Stimulated activated CD4-positive, alpha-beta T cell treated with anti-CD3 and anti-CD28 coated beads, Interleukin-1b, Interleukin-23, amount 100 ng/mL, for 4 hours (primary cell): ENCODE measurements at places on chromosomes 7 and 10.

- DNase-seq, result no peak
Measured at GRCh38 chr7:37364856-37365255, 83.8 kb downstream of the ELMO1 start.

GRCh38 chr10:5963591-5963990 lies 13.8 kb downstream of the IL15RA start:
- DNase-seq, result no peak

DNA sequence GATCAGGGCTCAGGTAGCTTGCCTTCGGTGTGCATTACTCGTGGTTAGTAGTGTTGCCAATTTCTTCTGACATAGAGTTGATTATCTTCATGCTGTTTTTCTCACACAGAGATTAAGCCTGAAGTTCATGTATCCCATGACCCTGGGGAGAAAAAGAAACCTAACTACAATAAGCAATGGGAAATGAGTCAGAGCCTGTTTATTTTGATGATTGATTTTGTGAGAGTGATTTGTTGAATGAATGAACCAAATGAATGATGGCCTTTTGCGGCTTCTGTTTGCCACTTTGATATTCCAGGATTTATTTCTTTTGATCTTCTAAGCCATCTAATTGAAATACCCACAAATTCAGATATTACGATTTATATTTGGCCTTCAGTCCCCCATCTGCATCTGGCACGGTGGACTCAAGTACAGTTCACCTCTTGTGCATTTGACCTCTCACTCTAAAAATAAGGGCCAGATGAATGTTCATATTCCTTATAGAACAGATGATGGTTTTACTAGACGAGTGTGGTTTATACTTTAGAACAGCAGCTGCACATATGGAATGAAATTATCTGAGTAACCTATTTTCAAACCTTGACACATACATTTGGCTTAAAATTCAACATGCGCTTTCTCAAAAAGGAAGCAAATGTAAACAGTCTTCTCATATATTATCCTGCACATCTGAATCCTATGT lies 110.7 kb downstream of the PLCE1 start:
- DNase-seq, result no peak

GRCh38 chr7:41787651-41788350 lies 84.9 kb upstream of the INHBA start:
- DNase-seq, result no peak

DNA sequence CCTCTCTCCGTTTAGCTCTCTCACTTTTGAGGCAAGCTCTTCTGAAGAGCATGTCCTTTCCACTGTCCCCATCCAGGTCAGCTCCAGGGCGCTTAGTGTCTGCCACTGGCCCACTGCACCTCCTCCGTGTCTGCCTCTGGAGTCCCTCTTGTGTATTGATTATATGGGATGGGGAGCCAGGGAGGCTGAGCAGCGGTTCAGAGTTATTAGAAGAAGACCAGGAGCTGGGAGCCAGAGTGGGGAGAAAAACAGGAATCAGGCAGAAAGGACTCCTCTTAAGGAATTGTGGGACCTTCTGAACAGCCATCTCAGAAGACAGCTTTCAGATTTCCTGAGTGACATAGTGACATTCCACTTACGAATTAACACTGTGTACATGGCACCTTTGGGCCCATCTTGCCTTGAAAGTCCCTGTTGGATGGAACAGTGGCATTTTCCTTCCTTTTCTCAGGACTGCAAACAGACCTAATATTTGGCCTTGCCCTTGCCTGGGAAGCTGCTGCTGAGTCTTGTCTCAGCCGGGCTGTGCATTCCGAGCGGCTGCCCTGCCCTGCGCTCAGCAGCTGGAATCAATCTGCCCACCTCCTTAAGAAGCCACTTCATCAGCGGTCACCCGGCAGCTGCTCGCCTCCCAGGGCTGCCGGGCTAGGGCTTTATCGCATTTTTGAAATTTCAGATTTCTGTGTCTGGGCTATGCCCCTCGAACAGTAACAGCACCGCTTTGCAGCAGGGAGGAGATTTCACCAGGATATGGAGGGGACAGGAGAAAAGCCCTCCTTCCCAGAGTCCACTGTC lies 81.1 kb upstream of the PRKG1 start:
- DNase-seq, result no peak

GRCh38 chr7:66140924-66141323 lies 26.3 kb downstream of the CRCP start:
- DNase-seq, result no peak

- DNase-seq, result no peak
Measured at GRCh38 chr10:95600158-95600557, 39.0 kb upstream of the SORBS1 start.

GRCh38 chr10:108852211-108852610 lies 1071.1 kb downstream of the XPNPEP1 start:
- DNase-seq, result no peak

DNA sequence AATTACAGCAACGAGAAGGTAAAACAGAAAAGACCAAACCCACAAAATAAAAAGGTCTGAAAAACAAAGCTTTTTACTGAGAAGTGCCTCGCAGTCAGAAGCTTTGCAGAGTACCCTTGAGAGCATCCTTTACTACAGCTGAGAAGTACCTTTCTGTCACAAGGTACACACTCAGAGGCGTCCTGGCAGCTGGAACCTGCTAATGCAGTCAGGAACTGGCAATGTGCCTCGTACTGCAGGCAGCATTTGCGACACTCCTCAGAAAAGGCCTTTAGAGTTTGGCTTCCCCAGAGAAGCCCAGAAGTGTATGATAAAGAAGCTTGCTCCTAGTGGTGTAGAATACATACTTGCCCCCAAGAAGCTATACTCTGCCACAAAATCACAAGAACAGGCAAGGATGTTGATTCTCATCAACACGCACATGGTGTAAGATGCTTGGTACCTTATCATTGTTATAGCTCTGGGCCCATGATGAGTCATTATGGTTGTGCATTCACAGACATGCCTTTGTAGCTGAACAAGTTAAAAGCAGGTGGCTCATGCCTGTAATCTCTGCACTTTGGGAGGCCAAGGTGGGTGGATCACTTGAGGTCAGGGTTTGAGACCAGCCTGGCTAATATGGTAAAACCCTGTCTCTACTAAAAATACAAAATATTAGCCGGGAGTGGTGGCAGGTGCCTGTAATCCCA lies 2.0 kb upstream of the GTPBP4 start:
- no peak for DNase-seq

- DNase-seq, result no peak
Measured at GRCh38 chr7:103990991-103991390, 1.5 kb upstream of the RELN start.

DNA sequence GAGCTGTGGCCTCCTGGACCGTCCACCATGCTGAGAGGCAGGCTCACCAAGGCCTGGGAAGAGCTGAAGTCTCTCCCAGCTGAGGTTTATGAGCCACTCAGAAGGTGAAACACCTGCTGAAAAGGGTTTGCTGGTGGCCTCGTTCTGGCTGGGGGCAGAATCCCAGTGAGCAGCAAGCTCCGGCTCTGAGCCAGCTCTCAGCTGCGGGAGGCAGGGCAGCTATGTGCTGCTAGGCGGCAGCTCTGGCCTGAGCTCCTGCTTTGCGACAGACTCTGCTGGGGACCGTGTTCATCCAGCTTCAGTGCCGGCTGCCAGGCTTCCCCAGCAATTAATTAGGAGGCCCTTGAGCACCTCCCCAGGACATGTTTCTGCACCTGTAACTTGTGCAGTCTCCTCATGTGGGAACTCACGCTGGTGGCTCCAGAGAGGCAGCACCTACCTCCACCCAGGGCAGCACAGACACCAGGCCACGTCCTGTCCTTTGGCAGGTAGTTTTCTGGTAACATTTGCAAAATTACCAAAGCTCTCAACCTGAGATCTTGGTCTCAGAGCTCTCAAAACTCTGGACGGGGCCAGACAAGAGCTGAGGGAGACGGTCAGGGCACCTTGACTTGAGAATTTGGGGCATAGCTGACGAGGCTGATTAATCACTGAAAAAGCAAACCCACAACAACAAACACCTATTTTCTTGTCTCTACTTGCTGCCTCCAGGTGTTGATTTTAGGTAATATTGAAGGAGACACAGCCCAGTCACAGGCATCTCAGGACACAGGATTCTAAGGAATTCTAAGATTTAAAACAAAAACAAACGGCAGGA lies 185.0 kb downstream of the TCERG1L start:
- DNase-seq, result no peak

- no peak for DNase-seq
Measured at GRCh38 chr7:1027242-1028043, 16.9 kb upstream of the GPR146 start.

GRCh38 chr7:90180011-90180585 lies 25.8 kb downstream of the STEAP1 start:
- DNase-seq, result no peak

- no peak for DNase-seq
Measured at GRCh38 chr7:30731581-30731980, 20.4 kb upstream of the INMT start.

DNA sequence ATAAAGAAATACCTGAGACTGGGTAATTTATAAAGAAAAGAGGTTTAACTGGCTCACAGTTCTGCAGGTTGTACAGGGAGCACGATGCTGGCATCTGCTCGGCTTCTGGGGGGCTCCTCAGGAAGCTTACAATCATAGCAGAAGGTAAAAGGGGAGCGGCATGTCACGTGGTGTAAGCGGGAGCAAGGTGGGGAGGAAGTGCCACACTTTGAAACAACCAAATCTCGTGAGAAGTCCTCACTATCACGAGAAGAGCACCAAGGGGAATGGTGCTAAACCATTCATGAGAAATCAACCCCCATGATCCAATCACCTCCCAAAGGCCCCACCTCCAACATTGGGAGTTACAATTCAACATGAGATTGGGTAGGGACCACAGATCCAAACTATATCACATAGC lies 67.7 kb downstream of the AKR1B1 start:
- no peak for DNase-seq

DNA sequence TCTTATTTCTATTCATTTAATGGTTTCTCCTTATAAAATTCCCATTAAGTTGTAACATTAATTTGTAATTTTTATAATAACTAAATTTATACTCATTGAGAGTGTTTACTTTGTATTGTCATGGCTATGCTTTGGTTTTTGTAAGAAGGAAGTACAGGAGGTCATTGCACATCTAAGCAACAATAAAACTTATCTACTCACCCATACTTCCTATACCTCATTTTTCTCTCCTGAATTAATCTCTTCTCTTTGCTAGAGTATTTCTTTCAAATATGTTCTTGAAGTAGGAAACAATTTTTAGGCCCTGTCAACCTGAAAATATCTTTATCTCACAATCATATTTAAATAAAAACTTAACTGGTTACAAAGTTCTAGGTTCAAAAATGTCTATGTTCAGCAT lies 95.4 kb upstream of the WDR11 start:
- no peak for DNase-seq

- no peak for DNase-seq
Measured at GRCh38 chr10:64011912-64012714, 490.9 kb downstream of the REEP3 start.

DNA sequence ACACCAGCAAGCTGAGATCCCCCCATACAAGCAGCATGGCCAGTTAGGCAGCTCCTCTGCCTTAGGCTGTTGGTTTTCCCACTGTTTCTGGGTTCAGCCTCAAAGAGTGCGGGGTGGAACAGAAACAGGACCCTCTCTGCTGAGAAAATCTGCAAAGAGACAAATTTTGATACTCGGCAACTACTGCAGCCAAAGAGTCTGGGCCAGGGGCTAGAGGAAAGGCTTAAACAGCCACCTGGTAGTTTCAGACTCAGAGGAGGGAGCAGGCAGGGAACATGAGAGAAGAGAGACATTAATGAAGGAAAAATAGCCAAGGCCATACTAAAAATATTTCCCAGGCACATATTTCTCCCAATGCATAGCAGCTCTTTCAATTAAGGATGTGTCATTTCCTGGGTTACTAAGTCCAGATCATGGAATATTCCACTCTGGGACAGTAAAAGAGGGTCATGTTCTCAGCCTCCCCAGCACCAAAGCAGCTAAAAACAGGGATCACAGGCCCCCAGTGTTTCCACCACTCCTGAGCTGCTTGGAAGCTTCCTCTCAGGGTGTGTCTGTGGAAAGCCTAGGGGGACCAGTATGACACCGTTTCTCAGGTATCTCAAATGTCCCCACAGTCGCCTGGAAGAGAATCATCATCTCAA lies 29.8 kb downstream of the PDLIM1 start:
- DNase-seq, result no peak

GRCh38 chr7:73721377-73721817 lies 1.9 kb upstream of the STX1A start:
- DNase-seq, result no peak

DNA sequence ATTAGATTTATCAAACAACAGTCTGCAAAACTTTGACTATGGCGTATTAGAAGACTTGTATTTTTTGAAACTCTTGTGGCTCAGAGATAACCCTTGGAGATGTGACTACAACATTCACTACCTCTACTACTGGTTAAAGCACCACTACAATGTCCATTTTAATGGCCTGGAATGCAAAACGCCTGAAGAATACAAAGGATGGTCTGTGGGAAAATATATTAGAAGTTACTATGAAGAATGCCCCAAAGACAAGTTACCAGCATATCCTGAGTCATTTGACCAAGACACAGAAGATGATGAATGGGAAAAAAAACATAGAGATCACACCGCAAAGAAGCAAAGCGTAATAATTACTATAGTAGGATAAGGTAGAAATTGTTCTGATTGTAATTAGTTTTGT lies 31.4 kb downstream of the LRRC17 start:
- no peak for DNase-seq

GRCh38 chr7:45980973-45981372 lies 59.9 kb upstream of the IGFBP3 start:
- no peak for DNase-seq

DNA sequence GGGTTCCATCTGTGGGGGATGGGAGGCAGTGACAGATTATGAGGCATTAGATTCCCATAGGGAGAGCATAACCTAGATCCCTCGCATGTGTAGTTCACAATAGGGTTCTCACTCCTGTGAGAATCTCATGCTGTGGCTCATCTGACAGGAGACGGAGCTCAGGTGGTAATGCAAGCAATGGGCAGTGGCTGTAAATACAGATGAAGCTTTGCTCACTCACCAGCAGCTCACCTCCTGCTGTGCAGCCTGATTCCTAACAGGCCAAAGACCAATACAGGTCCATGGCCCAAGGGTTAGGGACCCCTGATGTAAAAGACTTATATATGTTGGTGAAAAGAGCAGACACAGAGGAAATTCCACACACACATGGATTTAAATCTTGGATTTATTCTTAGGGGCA lies 370.2 kb downstream of the NRG3 start:
- DNase-seq, result no peak

DNA sequence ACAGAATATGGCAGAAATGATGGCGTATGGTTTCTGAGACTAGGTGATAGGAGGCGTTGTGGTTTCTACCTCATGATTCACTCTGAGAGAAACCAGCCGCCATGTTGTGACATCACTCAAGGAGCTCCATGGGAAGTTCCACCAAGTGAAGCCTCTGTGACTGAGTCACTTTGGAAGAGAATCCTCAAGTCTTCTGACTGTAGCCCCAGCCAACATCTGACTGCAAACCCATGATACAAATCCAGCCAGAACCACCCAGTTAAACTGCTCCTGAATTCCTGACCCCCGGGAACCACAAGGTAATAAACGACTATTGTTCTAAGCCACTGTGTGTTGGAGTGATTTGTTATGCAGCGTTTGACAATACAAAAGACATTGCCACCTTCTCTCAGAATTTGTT lies 91.1 kb upstream of the CARD11 start:
- no peak for DNase-seq
